Vagina (tissue), 2 donors: ENCODE measurements at places on chromosomes 12 and 14.

DNA sequence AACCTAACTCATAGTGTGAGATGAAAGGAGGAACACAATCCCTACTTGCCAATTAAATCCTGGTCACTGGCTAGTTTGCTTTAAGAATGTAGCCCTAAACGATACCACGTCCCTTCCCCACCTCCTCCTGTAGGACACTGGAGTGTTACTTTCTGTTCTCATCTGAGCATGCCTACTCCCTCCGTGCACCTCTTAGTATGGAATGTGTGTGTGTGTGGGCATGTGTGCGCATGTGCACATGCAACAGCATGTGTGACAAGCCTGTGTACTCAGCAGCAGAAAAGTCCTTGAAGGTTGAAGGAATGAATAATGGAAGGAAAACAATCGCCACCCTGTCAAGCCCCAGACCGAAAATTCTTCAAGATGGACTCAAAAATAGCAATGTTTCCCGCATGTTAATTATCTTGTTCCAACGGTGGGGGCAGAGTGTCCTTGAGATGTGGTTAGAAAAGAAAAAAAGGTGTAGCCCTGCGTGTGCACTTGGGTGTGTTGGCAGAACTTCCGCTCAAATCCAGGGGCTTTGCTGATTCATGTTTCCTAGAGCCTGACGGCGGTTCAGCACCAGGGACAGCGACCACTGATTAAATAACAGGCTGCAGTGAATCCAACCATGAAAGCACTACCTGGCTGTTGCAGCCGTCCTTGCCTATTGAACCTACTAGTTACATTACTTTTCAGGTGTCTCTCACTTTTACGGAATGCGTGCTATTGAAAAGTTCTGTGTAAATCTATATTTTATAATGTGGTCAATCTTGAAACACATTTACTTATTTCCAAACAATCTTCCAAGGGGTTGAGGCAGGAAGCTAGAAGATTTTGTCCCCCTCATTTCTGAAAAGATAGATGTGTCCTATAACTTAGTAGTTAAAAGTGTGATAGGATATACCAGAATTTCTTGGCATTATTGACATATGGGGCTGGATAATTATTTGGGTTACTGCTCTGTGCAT, 79.8 kb downstream of the SRRM4 start:
- no peak for DNase-seq

DNA sequence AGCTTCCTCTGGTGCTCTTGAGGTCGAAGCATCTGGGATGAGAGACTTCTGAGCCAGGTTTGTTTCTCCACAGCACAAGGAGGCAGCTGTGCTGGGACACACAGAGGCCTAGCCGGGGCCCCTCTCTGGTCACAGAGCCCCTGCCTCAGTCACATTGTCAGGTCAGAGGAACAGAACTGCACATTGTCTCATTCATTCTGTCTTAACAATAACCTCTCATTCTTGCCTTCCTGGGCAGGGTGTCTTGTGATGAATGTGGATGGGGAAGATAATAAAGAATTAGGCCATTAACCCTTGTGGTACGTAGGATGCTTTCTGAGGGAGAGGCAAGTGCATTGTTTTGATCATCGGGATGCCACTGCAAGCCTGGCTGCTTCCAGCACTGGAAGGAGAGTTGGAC, 29.8 kb downstream of the FNTB start:
- DNase-seq, result no peak

DNA sequence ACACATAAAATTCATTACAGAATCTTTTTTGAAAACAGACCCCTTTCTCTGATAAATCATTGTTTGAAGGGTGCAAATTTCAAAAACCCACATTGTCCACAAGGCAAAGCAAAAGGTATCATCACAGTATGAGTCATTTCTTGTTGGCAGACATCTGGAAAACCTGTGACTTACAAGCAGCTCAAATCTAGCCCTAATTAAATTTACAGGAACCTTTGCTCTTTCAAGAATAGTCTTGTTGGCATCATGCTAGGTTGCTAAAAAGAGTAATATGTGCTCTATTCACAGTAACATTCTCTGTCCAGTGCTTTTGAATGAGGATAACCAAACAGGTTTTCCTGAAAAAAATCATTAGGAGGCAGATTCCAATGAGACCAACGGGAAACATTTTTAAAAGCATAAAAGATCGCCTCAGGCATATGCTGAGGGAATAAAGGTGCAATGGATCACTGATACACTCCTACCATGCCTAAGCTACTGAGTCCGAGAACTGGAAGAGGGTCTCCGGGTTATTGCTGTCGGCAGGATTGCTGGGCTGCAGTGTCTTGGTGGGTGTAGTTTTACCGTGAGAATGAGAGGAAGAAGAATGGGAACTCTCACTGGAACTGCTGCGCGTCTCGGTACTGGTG, 55.5 kb upstream of the TTC7B start:
- DNase-seq, result no peak

GRCh38 chr12:85280165-85280983, at the start of gene ALX1:
Gene ALX1, plus strand, starts transcription at chr12:85280220. Its CDS starts 42 bp downstream, at chr12:85280262.
- DNase-seq, result no peak

DNA sequence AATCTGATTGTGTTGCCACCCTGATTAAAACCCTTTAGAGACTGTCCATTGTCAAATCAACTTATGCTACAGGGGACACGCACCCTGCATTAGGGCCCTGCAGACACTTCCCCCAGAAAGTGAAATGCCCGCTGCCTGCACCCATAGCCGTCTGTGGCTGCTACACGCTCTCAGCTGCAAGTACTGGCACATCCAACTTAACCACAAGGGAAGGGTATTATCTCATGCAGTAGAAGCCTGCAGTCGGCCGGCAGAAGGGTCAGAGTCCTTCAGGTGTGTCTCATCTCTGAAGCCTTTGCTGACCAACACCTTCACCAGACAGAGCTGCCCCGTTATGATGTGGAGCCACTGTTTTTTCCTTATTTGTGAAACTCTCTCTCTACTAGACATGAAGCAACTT, 20.8 kb downstream of the CFAP251 start:
- DNase-seq, result no peak

DNA sequence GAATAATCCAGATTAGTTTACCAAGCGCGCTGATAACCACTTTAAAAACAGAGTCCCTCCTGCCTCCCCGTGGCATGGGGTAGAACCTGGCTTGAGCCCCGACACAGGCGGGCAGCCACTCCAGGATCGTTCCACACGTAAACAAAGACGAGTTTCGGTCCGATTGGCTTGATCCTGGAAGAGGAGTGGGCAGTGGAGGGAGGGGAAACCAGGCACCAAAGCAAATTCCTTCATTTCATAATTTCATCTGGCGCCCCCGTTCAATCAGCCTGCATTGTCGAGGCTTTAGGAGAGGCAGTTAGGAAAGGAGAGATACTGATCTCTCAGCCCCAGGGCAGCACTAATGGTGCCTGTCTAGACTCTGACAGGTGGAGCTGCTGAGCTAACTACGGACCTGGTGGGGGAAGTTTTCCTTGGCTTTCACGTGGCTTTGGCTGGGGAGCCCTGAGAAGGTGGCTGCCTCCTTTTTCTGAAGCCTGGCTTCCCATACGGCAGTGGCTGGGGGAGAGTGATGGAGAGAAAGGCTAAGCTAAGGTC, 751 bp upstream of the GPRC5A start:
- DNase-seq, result no peak

DNA sequence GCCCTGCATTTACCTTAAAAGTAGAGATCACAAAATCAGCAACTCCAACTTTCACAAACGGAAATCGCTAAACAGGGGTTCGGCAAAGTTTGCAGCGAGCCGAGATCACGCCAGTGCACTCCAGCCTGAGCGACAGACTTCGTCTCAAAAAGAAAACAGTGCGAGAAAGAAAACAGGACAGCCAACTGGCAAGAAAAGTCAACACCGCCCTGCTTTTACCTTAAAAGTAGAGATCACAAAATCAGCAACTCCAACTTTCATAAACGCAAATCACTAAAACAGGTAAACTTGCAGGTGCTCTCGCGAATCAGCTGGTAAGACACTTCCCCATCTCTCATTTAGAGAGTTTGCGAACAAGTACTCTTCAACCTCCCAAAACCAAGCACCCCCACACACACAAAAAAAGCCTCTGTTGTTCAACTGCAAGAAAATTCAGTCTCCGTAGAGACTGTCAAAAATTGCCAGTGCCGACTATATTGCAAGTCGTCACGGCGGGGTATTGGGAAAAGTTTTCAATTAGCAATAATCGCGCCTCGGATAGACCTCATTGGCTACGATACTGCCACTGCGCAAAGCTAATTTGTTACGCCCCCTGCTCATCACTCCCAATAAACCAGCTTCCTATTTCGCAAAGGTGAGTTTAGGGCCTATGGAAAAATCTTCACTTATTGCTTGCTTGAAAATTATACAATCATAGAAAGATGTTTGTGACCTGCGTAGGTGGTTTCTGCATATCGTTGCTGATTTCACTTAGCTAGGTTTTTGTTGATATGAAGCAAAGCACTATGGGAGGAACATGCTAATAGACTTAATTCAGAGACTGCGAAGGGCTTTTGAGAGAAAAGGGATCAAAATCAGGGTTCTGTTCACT, at the start of gene RNU4-1:
RNU4-1 (minus strand) TSS at position 577 of the 871 bp plus-strand sequence.
- DNase-seq, result no peak

DNA sequence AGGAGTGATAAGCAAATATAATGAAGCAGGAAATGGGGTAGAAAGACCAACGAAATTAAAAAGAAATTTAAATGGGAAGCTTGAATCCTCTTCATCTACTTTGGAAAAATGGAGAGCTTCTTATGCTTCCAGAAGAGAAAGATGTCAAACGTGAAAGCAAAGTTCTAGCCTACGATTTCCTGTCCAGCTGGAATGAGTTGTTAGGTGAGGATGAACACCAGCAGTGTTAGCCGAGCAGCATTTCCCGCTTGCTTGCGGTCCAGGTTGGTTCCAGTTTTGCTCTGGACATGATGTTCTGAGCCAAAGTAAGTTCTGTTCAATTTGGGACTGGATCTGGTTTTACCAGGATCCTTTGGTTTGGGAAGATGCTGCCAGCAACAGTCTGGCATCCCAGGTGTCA, 78.9 kb downstream of the DACT1 start:
- DNase-seq, result no peak

GRCh38 chr14:92542766-92543554, 29.4 kb downstream of the RIN3 start:
- DNase-seq, result no peak

GRCh38 chr12:5258926-5259325, 173.0 kb upstream of the NTF3 start:
- no peak for DNase-seq
